ENCODE measurements at places on chromosomes 7 and 10.

GRCh38 chr7:137476937-137477336 lies 133.4 kb upstream of the PTN start:
- DNase-seq = no peak

DNA sequence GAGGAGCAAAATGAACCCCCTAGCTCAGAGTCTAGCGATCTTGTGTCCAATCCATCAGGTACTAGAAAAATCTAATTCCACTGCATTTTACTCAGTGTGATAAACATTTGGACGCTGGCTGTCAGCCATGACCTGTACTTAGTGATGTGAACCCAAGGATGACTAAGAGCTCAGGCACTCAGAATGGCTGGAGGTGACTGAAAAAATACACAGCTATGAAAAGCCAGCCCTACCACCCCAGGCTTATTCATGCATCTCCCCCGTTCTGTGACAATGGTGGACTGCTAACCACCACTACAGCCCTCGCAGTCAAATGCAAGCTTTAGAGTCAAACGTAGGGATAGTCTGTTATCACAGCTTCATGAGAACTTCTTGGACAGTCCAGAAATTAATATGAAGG lies 14.9 kb downstream of the AFAP1L2 start:
- no peak for DNase-seq

DNA sequence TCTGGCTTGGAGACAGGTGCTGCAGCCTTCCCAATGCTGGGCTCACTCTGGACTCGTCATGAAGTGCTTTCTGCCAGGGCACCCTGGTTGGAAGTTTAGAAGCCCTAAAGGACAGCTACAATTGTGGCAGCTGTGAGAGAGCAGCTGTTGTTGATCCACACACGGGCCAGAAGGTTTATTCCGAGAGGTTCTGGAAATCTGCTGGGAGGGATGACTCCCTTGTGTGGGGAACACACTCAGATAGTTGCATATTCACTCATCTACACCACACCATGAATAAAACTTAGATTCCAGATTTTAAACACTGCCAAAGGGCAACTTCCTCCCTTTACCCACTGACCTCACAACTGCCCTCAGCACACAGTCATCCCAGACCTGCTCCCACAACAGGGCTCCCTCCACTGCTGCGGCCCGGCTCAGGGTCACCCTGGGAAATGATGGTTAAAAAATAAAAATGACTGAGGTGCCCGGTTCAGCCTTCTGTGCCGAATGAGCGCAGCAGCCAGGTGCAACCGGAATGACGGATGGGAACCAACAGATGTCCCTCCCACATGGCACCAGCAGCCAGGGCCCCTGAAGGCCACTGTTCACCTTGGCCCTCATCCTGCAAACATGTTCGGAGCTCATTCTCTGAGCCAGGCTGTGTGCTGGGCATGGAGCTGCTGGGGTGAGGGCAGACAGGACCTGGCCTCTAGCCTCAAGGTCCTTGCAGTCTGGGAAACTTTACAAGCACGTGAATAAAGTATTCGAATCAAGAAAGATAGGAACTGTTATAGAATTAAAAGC lies 40.2 kb downstream of the ASB13 start:
- DNase-seq = no peak

- no peak for DNase-seq
These were observed 601.9 kb upstream of the GALNT17 start for GRCh38 chr7:70529914-70530585.

DNA sequence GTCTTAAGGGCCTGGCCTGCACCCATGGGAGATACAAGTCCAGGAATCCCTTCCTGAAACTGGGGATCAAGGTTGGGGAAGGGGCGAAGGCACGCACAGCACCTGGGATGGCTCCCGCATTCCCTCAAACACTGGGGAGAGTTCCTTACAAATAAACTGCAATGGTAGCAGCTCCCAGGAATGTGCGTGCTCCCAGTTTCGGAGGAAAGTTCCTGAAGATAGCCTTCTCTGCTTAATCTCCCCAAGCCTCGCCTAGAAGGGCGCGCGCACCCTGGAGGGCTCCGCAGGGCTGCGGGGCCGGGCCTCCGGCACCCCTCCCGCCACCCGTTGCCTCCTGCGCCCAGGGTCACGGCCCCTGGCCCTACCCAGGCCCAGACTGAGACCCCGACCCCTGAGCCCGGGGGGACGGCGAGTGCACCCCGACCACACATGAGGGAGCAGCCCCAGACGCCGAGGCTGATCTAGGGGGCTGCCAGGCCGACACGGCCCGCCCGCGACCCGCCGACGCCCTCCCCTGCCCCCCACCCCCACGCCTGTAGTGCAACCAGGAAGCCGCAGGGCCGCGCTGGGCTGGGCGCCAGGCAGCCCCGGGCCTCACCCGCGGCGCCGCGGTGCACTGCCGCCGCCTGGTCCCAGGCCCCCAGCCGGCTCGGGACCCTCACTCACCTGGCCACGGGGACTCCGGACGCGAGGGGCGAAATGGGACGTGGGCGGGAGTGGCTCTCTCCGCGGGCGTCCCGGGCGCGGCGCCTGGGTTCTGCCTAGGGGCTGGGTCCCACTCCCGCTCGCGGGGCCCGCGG lies 460 bp downstream of the ANXA11 start:
- no peak for DNase-seq
